ENCODE measurements at places on chromosomes 7 and 10.

GRCh38 chr7:81616951-81617350, 152.9 kb downstream of the HGF start:
- DNase-seq, result no peak

DNA sequence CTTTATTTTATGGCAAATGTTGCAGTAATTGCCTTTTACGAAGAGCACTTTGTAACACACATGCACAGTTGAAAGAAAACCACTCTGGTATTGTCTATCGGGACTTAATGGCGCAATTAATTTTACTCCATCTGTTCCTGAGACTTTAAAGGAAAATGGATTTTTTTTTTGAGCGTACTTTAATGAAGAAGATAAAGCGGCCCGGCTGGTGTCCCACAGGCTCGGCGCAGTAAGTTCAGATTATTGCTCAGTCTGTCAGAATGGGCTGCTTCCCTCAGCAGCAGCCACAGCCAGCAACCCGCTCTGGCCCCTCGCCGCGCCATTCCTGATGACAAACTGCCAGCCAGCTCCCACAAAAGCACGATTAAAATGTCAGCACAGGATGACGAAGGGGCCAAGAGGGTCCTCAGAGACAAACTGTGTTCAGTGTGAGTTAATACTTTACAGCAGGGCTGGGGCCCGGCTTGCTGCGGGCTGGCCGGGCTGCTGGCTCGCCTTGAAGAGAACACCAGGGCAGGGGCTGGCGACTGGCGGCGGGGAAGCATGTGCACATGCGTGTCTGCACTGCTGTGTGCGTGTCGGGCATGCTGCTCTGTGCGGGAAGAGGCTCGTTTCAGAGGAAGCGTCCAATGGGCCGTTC, 501.0 kb upstream of the GALNT17 start:
- no peak for DNase-seq

- DNase-seq, result no peak
These were observed 20.4 kb downstream of the CCDC71L start for GRCh38 chr7:106640368-106641141.

DNA sequence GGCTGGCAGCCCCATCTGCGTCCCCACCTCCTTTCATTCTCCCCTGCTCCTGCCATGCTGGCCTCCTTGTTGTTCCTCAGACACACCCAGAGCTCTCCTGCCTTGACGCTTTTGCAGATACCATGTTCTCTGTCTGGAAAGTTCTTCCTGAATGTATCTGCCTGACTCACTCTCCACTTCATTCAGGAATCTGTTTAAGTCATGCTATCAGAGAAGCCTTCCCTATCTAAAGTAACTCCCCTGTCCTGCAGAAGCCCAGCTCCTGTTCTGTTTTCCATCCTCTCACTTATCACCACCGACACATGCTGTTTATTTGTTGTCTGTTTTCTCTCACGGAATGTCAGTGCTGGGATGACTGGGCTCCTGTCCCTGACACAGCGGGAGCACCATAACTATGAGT, 82.0 kb downstream of the AFAP1L2 start:
- DNase-seq, result no peak

GRCh38 chr10:35217455-35217854, 90.8 kb downstream of the CREM start:
- no peak for DNase-seq

- DNase-seq, result no peak
These were observed 4.2 kb downstream of the BNIP3 start for GRCh38 chr10:131977323-131978096.

GRCh38 chr10:10092581-10092980, 925.1 kb upstream of the CELF2 start:
- DNase-seq, result no peak

- DNase-seq, result peak; percentile 93
These were observed at the start of gene ORAI2 for GRCh38 chr7:102433219-102434038. TSS of gene ORAI2 (plus strand) at chr7:102433575. CDS start at chr7:102438957, 5,382 bp downstream.

GRCh38 chr10:79638318-79638717, 27.6 kb downstream of the SFTPA1 start:
- DNase-seq, result no peak

DNA sequence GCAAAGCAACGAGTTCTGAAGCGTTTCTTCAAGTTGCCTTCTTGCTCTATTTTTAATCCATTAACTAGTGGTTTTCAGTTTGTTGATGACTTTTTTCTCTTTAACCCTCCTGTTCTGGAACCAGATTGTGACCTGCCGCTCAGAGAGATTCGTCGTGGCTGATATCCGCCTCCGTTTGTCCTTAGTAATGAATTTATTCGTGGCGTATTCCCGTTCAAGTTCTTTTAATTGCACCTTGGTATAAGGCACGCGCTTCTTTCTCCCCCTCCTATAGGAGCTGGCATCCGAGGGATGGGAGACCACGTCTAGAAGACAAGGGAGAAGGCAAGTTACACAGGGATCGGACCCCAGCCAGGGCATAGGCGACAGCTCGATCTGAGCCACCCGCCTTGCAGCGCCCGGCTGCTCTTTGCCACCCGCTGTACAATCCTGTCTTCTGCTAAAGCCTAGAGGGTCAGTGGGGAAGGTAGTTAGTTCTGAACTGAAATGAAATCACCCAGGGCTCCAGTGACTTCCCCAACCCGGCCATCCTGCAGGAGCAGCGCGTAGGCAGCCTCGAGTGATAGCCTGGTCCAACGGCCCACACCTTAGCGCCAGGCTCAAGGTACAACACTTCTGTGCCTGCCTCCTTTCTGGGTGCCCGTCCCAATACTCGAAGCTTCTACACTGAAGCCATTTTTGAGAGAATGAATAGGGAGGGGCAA, 1.6 kb downstream of the HOXA13 start:
- peak; percentile 32 for DNase-seq

- DNase-seq, result peak; percentile 90
These were observed 9.2 kb upstream of the PWWP2B start for GRCh38 chr10:132387764-132388210.

DNA sequence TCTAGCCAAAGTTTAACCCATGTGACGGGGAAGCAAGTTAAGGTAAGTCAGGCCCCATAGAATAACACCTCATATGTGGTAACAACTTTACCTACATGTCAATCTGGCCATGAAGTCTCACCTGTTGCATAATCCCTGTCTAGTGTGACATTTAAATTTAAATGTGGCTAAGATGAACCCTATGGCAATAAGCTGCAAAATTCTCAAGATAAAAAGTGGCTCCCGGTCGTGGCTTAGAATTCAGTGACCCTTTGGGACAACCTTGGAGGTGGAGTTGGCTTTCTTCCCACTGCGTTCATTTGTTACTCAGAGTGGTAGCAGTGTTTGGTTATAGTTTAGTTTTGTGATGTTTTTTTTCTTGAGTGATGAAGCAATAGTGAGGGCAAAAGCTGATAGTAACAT, 90.6 kb downstream of the ARID5B start:
- no peak for DNase-seq

GRCh38 chr7:19110776-19111175, 6.7 kb downstream of the TWIST1 start:
- DNase-seq, result no peak

- no peak for DNase-seq
These were observed 14.9 kb downstream of the GLI3 start for GRCh38 chr7:42222125-42222524.

DNA sequence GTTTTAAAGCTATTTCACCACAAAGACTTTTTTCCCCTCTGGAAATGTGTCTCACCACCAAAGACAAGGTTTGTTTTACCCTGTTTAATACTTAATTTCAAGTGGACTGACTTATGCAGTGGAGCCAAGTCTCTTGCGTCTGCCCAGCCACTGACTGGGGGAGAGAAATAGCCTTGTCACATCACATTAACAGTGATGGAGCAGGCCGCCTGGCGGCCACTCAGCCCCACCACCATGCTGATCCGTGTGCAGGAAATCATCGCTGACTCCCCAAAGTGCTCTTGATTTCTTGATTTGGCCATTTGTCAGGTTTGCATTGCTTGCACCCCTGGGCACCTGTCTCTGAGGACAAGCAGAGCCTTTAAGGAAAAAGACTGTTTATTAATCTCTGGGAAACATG, 334.1 kb downstream of the GLRX3 start:
- DNase-seq, result no peak

DNA sequence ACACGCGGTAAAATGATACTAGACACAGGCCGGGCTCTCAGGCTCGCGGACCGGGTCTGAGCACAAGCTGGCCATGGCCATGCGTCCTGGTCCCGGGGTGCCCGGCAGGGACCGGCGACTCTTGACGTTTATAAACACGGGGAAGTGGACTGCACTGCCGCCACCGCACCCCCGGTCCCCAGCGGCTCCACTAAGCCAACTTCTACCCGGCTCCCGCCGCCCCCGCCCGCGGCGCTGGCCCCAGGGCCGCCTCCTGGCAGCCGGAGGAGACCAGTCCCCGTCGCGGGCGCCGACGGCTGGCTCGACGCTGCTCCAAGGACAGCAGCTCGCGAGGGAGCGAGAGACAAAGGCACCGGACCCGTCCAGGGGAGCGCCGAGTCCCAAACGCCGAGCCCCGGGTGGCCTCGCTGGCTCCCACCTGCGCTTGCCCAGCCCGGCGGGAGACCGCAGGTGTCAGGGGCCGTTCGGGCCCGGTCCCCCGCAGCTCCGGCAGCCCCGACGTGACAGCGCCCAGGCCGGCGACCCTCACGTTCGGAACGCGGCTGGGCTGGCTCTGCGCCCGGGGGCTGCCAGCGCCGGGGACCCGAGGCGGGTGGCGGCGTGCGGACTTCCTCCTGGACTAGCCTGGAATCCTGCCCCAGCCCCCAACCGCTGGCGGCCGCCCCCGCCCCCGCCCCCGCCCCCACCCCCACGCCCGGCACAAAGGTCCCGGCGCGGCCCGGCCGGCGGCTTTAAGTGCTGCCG, 517 bp downstream of the ITGB1 start:
- DNase-seq, result peak; percentile 66

GRCh38 chr7:15921576-15921975, 235.1 kb upstream of the MEOX2 start:
- no peak for DNase-seq

DNA sequence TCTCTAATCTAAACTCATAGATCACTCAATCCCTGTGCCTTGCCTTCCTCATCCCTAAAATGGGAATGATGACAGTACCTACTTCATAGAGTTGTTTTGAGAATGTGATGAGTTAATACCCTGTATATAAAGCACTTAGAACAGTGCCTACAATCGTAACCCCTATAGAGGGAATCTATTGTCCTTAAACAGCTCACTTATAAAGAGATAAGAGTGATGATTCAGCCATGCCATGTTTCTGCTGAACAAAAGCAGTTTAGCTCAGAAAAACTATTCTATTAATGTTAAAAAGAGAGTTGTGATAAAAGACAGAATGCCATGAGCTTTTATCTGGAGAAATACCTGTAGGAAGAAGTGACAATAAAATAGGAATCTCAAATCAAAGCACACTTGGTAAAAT, 63.6 kb downstream of the CUBN start:
- DNase-seq, result no peak

DNA sequence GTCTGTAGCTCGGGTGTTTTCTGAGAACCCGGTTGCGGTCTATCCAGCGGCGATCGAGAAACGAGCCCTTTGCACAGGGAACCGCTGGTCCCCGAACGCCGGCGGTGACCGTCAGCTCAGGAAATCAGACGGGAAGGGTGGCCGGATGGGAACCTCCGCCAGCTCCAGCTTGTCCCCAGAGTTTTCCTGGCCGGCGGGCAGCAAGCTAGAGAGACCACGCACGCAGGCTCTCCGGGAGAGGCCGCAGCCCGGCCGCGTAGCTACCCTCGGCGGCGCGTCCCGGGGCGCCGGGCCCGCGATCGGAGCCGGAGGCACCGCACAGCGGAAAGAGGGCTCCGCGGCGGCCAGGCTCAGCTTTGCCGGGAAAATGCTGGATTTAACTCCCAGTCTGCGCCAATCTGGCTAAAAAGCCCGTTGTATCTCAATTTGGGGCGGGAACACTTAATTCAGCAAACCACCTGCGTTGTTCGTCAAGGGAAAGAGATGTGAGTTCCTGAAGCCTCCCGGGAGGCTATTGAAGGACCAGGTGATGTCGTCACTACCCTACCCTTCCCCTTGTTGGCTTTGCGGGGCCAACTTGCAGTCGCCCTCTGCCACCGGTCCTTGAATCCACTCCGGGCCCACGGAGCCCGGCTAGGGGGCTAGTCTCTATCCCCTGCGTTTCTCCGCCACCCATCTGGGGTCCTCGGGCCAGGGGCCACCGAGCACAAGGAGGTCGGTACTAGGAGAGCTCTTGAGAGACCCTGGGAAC, 859 bp upstream of the CH25H start:
- DNase-seq, result peak; percentile 55

DNA sequence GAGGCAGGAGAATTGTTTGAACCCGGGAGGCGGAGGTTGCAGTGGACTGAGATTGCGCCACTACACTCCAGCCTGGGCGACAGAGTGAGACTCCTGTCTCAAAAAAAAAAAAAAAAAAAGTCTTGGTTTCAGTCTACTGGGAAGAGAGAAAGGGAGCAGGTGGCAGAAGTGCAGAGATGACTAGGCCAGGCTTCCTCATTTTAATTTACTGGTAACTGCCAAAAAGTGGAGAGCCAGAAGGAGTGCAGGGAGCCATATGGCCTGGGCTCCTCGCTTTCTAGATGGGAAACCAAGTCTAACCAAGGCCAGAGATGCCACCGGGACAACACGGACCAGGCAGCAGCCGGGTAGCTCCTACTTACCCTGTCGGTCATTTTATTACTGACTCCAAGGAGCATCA, 12.2 kb downstream of the SEPHS1 start:
- no peak for DNase-seq

DNA sequence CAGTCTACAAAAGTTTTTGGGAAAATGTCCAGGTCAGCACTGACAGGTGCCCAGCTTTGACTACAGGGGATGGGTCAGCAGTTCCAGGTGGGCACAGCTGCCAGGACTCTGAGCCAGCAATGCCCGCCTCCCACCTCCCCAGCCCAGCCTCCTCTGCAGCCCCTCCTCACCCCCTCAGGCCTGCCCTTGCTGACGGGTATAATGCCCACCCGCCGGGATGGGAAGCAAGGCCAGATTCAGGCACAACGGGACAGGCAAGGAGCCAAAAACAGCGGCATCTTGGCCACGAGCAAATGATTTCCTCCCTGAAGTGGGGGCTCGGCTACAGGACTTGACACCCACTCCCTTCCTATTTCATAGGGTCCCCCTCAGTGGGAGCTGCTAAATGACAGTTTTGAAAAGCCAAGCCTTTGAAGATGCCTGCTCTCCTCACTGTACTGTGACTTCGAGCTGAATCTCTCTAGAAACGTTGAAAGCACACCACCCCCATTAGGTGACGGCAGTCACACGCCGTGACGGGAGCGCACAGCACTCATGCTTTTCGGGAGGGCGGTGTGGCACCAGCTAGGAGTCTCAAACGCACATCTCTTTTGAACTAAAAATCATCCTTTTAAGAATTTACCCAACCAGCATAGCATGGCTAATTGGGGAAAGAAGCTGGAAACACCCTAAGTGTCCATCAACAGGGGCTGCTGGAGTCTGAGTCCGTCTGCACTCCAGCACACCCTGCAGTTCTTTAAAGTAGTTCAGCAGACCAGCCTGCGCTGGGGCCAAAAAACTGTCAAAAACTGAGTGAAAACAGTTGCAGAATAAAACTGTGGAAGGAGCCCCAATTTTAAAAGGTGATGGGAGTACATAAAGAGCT, 29.6 kb downstream of the MAD1L1 start:
- DNase-seq, result peak; percentile 11

DNA sequence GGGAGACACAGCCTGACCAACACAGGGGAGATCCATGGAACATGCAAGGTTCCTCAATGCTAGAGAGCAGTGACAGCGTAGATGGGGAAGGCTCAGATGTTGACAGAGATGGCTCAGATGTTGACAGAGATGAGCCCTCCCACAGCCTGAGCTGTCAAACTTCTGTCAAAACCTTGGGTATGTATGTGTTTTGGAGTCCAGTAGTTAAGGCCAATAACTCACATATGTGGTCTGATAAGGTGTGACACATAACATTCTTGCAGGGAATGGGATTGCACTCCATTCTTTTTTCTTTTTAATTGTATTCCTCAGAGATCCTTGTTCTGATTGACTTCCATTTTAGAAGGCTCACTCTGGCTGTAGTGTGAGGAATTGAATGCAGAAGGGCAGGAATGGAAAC, 136.3 kb downstream of the C1GALT1 start:
- DNase-seq, result no peak

GRCh38 chr10:48525113-48525512, 79.8 kb downstream of the ARHGAP22 start:
- DNase-seq, result no peak
